ENCODE measurements at places on chromosomes 4 and X. TPM values are rescaled to one million over a fixed set of nuclear protein-coding genes. Genes with fewer than 3 reads are reported as not detected.
A peak's percentile ranks its signal among the peaks of the same experiment; 100 is the strongest.

The TRAM1L1 gene
- 1.3 TPM for total RNA-seq

The IL13RA1 gene
- 63.7 TPM for total RNA-seq

The ATRX gene
- total RNA-seq, result 126 TPM

The SPIN2A gene
- total RNA-seq, result not detected

The CXCL11 gene
- total RNA-seq, result not detected

The NELFA gene
- total RNA-seq, result 18.7 TPM

- no peak for ATAC-seq
Measured at GRCh38 chr4:105462576-105462975, 11.3 kb downstream of the PPA2 start.

- no peak for ATAC-seq
Measured at GRCh38 chr4:166991006-166991561, 243.2 kb downstream of the SPOCK3 start.

DNA sequence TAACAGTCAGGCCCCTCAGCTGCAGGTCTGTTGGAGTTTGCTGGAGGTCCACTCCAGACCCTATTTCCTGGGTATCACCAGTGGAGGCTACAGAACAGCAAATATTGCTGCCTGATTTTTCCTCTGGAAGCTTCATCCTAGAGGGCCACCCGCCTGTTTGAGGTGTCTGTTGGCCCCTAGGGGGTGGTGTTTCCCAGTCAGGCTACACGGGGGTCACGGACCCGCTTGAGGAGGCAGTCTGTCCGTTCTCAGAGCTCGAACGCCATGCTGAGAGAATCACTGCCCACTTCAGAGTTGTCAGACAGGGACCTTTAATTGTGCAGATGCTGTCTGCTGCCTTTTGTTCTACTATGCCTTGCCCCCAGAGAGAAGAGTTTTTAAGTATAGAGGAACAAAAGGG lies 160.8 kb downstream of the DKK2 start:
- ATAC-seq, result no peak

DNA sequence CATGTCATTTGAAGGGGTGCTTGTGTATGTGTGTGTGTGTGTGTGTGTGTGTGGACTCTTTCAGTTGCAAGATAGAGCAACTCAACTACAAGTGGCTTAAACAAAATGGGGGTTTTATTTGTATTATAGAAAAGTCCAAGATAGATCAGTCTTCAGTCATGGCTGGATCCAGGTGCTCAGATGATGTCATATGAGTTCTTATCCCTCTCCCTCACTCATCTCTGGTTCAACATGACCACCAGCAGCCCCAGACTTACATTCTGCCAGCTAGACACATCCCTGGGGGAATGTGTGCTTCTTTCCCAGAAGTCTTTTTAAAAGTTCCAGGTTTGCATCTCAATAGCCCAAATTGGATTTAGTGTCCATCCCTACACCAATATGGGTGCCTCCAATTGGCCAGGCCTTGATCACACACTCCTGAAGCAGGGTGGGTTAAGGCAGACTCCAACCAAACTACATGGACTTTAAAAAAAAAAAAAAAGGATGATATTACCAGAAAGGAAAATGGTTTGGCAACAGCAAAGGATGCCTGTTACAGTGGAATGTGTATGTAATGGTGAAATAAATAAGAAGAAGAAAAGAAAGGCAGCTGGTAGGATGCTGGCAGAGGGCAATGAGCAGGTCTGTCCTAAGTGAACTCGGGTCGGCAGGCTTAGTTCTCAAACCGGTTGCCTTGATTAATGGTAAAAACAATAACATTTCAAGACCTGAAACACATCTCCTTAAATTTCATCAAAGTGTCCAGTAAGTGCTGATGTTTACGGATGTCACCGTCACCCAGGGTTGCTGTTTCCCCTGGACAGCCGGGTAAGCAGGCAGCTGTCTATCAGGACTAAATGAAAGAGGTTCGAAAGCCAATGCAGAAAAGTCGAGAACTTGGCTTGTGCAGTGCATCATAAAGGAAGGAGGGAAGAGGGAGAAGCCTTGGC lies 107.7 kb downstream of the SMIM20 start:
- no peak for ATAC-seq

- ATAC-seq, result no peak
Measured at GRCh38 chr4:57075367-57075766, 34.8 kb downstream of the IGFBP7 start.

- no peak for ATAC-seq
Measured at GRCh38 chrX:139382529-139382928, 148.0 kb upstream of the F9 start.

GRCh38 chrX:19964017-19964710 lies 26.7 kb downstream of the BCLAF3 start:
- no peak for ATAC-seq

- no peak for ATAC-seq
Measured at GRCh38 chr4:79904331-79904730, 168.7 kb downstream of the ANTXR2 start.

DNA sequence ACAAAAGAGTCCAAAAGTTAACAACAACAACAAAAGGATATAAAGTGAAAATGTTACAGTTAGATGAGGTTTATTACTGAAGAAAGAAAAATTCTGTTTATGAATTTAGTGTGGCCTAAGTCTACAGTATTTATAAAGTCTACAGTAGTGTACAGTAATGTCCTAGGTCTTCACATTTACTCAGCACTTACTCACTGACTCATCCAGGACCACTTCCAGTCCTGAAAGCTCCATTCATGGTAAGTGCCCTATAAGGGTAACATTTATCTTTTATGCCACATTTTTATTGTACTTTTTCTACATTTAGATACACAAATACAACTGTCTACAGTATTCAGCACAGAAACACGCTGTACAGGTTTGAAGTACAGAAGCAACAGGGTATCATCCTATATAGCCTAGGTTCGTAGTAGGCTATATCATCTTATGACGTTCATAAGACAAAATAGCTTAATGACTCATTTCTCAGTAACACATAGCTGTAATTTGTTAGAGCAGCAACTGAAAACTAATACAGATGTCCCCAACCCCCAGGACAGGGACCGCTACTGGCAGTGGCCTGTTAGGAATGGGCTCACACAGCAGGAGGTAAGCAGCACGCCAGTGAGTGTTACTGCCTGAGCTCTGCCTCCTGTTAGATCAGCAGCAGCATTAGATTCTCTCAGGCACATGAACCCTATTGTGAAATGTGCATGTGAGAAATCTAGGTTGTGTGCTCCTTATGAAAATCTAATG lies 61.3 kb downstream of the CENPC start:
- no peak for ATAC-seq

DNA sequence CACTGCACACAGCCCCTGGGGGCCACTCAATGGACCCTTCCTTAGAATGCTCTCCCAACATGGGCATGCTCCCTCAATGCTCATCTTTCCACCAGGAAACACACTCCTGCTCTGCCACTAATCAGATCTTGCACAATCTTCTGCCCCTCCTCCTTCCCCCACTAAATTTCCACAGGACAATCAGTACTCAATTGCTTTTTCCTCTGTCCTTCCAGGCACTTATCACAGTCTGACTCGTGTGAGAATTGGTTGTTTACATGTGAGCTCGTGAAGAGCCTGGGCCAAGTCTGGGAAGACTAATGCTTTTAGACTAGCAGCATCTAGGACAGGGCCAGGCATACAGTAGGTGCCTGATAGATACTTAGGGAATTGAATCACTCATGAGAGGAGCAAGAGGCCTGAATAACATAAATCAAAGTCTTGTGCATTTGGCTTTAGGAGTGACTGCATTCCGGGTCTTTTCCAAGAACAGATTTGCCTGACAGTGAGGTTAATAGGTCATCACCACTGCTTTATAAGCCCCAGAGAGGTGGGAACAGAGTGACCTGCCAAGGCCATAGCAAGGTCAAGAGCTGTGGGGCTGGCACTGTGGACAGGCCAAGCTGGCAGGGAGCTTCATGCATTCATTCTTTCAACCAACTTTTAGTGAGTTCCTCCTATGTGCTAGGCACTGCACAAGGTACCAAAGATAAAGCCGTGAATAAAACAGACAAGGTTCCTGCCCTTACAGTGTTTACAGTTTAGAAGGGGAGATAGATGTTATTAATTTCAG lies 55.0 kb downstream of the PRPS1 start:
- peak; percentile 78 for ATAC-seq

- no peak for ATAC-seq
Measured at GRCh38 chr4:138162259-138162658, 79.9 kb downstream of the SLC7A11 start.

DNA sequence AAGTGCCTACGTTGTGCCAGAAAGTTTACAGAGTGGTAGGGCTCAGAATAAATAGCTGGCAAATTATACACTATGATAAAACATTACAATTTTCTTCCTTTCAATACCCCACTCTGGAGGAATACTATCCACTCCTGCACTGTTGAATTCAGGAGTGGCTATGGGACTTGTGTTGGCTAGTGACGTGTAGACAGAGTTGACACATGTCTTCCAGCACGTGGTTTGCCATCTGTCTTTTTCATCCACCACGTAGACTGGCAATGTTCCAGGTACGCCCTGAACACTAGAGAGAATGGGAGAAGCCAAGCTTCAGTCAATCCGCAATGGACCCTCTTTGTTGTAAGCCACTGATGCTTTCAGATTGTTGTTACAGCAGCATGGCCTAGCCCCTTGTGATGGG lies 168.8 kb upstream of the RBPJ start:
- no peak for ATAC-seq

DNA sequence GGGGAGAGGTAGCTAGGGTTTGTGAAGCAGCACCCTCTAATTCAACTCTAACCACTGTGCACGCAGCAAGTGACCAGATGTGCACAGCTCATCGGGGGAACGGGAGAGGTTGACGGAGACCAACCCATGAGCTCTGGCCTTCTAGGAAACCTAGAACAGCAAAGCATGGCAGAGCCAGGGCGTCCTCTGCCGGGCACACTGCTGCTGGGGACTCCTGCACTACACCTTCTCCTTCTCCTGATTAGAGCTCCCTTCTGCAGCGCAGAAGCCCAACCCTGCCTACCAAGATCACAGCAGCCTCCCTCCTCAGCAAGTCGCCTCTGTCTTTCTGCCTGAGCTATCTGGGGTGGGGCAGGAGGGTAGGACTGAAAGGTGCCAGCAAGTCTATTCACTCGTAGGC lies 252.3 kb upstream of the PSAPL1 start:
- no peak for ATAC-seq

- ATAC-seq, result no peak
Measured at GRCh38 chrX:17537723-17538243, 162.8 kb downstream of the NHS start.

GRCh38 chr4:4574052-4574451 lies 32.2 kb upstream of the STX18 start:
- no peak for ATAC-seq

DNA sequence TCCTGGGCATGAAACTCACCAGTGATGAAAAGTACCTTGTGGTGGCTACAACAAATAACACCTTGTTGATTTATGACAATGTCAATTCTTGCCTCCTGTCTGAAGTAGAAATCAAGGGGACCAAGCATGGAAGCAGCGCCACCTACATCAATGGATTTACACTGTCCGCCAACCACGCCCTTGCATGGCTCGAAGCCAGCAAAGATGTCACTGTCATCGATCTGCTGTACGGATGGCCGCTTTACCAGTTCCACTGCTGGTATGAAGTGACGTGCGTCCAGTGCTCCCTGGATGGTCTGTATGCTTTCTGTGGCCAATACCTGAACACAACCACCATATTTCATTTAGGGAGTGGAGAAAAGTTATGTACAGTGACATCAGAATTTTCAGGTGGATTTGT lies 200.5 kb downstream of the NWD2 start:
- ATAC-seq, result no peak

DNA sequence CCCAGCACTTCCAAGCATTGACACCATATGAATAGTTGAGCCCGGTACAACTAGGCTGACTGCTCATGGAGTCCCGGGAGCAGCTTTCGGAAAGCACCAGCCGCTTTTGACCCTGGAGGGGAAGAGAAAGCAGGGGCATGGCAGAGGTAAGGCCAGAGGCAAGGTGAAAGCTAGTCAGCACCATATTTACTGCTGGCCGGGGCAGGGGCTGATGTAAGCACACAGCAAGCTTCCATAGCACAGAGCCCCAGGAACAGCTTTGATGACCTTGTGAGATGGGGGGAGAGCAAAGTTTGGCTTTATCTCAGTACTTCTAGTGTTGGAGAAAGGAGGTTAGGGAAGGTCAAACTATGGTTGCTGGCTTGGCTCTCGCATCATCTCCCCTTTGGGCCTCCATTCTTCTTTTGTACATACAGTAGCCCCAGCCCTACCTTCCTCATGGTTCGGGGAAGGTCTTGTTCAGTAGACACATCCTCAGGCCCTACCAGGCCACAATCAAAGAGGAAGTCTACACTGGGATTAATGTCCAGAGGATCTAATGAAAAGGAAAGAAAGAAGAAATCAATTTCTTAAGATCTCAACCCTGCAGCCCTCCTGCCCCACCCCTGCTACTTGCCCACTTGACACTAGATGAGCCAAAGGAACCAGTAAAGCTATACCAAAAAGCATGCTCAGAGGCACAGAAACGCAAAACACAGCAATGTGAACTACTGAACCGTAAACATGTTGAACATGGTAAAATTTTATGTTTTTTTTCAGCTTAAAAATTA lies 9.4 kb downstream of the ZMYM3 start:
- ATAC-seq, result no peak

DNA sequence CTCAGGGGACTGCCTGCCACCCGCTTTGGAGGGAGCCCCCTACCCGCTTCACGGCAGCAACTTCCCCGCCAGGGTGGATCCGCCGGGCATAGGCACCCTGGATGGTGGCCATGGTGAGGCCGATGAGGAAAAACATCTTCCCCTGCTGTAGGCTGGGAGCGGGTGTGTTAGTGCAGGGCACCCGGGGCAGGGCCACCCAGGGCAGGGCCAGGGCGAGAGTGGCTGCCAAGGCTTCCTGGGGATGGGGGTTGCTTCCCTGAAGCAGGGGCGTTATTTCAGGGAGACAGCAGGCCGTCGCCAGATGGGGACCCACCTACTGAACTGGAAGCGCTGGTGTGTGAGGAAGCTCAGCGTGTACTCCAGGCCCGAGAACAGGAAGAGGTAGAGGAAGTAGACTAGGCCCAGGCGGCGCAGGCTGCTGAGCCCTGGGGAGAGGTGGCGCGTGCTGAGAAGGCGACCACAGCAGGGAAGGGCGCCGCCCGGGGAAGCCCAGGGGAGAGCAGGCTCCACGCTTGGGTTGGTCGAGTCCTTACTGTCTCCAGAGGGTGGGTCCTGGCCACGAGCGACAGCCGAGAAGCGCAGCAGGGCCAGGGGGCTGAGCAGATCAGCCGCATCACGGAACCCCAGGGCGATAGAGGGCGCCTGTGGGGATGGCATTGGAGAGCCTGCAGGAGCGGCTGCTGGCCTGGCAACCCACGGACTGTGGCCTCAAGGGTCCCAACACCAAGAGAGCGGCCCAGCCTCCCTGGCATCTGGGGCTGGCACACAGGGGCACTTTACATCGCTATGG lies 31.5 kb downstream of the NOP14 start:
- peak; percentile 16 for ATAC-seq

GRCh38 chr4:98612318-98613250 lies 45.8 kb downstream of the TSPAN5 start:
- no peak for ATAC-seq

GRCh38 chr4:163535657-163536056 lies 41.2 kb downstream of the TMA16 start:
- ATAC-seq, result no peak

Measured in gastroesophageal sphincter (tissue), 4 donors.